Endothelial cell (in vitro differentiated cells): ENCODE measurements at places on chromosomes 2 and 18.

- DNase-seq = no peak
Measured at GRCh38 chr18:6150430-6150829, 255.1 kb upstream of the TMEM200C start.

DNA sequence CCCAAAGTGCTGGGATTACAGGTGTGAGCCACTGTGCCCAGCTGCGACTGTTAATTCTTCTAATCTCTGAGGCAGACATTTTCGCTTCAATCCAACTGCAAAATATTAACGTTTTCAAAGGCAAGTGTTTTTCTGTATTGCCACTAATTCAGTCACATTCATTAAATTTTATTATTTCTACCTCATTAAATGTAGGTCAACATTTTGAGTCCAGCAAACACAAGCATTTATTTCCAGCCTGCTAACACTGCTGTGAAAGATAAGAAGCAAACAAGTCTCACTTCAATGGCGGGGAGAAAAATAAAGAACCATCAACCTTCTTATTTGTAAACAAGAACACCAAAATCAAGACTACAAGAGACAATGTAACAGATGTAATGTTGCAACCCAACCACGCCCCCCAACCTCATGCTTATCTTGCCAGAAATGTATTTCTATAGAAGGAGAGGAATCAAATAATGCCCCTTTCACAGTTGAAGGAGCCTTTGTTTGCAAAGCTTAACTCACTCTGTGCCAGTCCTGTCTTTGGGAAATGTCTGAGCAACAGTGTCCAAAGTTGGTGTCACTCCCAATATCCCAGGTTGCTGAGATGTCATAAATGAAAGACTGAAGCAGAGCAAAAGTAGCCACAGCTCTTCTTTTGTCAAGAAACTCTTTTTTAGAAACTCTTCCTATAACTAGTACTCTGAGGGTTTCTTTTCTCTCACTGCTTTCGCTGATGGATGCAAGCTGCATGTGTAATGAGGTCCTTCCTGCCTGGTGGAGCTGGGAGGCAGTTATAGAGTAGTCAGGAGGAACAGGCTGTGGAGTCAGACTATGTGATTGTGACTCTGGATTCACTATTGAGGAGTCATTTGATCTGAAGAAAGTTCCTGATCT lies 8.6 kb downstream of the DOCK10 start:
- no peak for DNase-seq

DNA sequence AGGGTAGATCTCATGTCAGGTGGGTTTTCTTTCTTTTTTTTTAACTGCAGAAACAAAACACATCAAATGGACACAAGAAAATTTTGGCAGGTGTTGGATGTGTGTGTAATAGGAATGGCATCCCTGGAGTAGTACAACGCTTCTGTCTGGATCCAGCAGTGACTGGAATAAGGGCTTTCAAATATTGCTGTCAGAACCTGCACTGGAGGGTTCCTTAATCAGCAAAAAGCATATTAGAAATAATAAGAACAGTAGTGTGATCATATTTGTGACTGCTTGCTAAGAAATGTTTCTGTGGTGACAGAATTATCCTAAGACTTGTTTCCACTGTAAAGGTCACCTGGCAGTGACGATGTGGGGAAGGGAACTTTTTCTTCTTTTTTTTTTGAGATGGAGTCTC lies 30.8 kb downstream of the CREG2 start:
- DNase-seq = no peak

DNA sequence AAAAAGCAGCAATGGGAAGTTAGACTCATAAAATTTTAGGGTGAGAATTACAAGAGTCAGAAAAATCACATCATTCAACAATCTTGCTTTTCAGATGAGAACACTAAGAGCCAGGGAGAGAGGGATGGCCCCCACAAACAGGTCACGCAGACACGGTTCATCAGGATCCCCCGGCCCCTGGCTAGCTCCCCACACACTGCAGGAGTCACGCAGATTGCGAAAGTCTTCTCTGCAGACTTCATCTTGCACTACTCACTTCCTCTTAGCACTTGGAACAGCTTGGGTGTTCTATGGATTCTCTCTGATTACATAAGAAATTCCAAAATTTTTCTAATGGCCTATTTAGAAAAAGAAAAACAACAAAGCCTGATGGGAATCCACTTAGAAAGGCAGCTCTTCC lies 21.6 kb upstream of the SULT1C2 start:
- no peak for DNase-seq

GRCh38 chr2:241009601-241010530 lies 11.4 kb downstream of the SNED1 start:
- DNase-seq = peak; percentile 65

GRCh38 chr2:31192851-31193392 lies 24.4 kb downstream of the CAPN14 start:
- DNase-seq = no peak

- no peak for DNase-seq
Measured at GRCh38 chr2:134621939-134622705, 96.7 kb downstream of the TMEM163 start.

GRCh38 chr18:58097907-58098166 lies 53.8 kb downstream of the NEDD4L start:
- DNase-seq = no peak

GRCh38 chr2:15096873-15097272 lies 464.3 kb downstream of the NBAS start:
- DNase-seq = no peak

DNA sequence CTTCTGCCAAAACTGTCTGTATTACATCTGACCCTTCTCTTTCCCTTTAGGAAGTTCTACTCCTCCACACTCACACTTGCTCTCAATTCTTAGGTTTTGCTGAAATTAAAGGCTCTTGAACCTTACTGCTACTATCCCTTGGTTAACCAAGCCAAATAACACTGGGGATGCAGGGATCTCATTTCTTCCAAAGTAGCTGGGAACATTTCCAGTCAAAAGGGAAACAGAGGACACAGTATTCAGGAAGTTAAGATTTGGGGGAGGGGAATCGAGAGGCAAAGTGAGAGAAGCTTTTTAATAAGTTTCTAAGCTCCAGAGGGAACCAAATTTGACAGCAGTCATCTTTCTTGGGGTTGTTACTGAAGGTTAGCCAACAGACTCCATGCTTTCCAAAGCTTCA lies 6.2 kb downstream of the SEPTIN2 start:
- DNase-seq = no peak

DNA sequence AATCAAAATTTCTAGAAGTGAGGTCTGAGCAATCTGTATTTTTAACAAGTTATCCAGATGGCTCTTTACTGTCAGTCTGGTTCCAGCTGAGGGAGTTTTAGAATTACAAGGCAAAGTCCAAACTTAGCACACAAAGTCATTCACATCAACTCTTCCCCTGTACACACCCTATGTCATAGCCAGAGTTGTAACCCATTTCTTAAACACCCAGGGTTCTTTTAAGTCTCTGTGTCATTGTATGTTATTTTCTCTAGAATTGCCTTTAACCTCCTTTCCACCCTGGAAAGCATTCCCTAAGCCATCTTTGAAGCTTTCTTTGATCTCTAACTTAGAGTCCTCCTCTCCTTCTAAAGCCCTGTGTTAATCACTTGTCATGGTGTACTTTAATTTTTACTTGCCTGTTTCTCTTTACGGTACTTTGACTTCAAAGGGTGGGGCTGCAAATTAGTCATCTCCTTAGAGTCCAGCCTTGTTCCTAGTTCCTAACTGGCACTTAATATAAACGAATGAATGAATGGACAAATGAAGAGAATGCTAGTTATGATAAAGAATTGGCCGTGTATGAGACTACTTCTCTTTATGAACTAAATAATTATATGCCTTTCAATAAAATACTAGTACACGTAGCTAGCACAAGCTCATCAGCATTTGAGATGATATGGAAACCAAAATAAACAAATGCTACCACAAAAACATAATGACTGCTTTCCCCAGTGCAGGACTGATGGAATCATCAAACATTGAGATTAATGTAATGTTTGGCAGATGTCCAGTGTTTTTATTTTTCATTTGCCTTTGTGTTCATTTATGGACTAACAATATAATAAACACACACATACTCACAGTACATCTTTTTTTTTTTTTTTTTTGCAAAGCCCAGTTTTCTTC lies 11.9 kb upstream of the ACTR3 start:
- DNase-seq = no peak
